Suppressor macrophage treated with lipopolysaccharide for 4 hours (primary cell): ENCODE measurements at places on chromosomes 1 and 21.

DNA sequence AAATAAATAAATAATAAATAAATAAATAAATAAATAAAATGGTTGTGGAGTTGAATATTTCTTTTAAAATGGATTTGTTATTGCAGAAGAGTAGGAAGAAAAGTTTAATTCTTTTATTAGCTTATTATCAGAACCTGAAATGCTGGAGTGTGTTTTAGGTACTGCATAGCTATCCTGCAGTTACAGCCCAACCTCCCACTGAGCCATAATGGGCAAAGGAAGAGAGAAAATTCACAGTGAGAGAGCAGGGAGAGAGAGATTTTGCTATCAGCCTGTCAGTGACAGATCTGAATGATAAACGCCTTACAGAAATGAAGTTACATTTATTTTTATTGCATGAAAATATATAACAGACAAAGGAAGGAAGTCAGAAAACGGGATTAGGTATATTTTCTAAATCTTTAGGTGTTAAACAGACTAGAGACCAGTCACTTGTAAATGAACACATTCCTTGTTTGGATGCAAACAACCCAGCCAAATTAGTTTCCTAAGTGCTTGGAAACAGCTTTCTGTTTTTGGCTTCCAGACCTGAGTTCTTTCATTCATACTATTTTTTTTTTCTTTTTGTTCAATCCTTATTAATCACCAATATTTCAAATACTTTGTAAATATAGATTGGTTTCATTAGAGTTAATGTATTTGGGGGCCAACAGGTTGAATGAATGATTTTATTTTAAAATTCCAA is 425.3 kb downstream of the USP25 start:
- no peak for DNase-seq

DNA sequence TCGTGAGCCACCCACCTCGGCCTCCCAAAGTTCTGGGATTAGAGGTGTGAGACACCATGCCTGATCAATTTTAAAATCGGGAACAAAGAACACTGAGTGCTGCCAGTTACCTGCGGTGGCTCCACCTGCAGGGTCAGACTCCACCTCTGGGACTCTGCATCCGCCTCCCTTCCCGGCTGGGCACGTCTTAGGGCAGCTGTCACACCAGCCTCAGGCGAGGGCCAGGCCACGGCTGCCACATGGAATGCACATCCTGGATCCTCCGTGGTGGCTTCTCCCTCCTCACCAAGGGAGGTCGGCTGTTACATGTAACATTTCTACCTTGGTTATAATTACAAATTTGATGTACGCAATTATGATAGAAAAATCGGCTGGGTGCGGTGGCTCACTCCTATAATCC is 5.9 kb upstream of the MXRA8 start:
- DNase-seq: no peak

GRCh38 chr1:150979092-150980056 is 2.7 kb upstream of the ANXA9 start:
- DNase-seq: peak; percentile 94

DNA sequence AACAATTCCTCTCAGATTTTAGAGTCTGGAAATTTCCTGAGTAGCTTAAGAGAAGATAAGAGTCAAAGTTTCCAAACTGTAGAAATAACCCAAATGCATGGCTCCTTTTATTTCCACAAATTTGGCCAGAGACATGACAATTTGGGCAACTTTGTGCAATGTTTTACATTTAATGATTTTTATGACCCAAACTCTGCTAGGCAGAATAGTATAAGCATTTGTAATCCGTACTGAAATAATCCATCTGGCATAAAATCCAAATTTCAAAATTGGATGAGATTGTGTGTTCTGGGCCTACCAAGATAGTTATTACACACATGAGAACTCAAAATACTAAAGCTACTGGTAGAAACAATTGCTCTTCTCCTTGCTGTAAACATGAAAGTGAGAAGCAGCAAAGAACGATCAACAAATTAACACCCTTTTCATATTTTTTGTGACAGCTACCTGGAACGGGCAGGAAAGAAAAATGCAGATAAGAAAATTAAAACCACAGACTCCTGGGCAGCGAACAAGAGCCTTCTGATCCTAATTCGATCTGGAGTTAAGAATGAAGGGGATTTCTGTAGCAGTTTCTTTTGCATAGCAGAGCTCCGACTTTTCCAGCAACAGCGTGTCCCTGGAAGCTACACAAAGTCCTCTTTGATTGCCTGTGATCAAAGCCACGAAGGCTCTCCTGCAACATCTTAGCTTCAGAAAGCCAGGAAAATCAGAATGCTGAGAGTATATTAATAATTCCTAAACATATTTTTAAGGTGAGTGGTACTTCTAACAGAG is 191.2 kb downstream of the GRIK1 start:
- no peak for DNase-seq

- peak; percentile 99 for DNase-seq
These were observed 797 bp upstream of the USP1 start for GRCh38 chr1:62436039-62436465.
